Skeletal muscle cell (primary cell): ENCODE measurements at places on chromosomes 1 and 21.

GRCh38 chr1:96808191-96808590 is 86.6 kb downstream of the PTBP2 start:
- no peak for DNase-seq

DNA sequence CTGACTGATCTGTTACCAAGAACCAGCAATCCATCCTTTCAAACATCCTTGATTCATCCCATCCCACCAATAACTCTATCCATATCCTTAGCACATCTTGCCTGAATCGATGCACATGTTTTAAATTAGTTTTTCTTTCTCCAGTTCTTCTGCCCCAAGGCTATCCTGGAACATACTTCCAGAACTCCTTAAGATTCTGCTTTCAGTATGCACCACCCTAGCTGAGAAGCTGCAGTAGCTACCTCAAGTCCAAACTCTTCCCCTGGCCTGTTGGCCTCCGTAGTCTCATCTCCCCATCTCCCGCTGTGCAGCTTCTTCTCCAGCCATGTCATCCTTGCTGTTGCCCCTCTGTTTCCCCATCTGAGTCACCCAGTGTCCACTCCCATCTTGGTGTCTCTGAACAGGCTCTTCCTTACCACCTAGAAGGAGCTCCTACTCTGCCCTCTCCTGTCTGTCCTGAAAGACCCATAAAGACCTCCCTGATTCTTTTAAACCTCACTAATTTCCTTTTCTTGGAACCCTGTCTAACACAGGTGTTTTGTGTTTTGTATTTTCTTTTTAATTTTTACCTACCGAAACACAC is 108.0 kb downstream of the SGIP1 start:
- DNase-seq: no peak

DNA sequence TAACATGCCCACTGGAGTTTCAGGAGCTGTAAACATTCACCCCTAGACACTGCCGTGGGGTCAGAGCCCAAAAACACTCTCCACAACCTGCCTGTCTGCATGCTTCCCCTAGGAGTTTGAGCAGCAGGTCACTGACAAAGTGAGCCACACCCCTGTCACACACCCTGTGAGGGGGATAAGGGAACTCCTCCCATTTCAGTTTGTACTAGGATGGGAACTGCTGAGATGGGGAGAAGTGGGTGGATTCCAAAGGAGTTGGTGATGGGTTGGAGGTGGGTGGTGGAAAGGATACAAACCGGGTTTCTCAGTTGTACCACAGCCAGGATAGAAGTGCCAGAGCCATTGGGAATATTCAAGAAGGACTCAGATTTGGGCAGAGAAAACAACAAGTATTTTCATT is 140.2 kb downstream of the MIS18A start:
- no peak for DNase-seq

DNA sequence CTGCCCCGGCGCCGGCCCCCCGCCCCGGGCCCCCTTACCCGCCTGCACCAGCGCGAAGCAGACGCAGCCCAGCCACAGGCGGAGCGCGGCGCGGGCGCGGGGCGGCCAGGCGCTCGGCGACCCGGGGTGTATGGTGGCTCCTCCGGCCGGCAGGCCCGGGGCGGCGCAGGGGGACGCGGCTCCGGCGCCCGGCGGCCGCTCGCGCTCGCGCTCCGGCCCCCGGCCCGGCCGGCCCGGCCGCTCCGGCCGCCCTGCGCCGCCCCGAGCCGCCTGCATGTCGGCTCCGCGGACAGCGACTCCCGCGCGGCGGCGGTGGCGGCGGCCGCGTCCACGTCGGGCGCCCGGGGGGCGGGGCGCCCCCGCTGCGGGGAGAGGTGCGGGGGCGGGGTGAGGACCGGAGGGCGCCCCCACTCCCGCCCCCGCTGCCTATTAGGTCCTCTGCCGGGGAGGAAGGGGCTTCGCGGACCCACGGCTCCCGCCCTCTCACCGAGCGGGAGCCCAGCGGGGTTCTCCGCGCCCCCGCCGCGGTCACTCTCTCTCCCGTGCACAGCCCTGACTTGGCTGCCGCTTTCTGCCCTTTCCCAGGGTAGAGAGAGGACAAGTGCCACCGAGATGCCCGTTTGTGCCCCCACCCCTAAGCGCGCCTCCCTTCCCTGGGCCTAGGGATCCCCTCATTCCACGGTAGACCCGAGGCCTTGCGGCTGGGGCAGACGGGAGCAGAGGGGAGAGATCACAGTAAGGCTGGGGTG is at the start of gene FNDC5:
Gene FNDC5 (minus strand): TSS at position 298 of the 749 bp plus-strand sequence.
- DNase-seq: no peak

GRCh38 chr1:103156966-103157365 is 48.6 kb upstream of the COL11A1 start:
- DNase-seq: no peak

DNA sequence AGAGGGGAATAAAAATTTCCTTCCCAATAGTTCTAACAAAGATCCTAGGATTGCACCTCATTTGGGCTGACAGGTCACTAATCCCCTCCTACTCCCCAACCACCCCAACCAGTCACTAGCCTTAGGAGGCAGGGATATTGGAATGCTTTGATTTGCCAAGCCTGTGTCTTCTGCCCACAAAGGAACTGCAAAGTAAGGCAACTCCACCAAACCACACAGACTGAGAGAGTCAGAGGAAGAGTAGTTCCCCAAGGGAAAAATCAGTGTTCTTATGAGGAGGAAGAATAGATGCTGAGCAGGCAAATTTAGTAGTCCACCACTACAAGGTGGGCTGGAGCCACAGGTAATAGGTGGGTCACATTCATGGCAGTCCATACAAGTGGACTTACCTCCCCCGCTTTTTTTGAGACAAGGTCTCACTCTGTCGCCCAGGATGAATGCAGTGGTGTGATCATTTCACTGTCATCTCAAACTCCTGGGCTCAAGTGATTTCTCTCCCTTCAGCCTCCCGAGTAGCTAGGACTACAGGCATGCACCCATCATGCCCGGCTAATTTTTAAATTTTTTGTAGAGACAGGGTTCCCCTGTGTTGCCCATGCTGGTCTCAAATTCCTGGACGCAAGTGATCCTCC is 3.7 kb upstream of the TMEM39B start:
- no peak for DNase-seq

DNA sequence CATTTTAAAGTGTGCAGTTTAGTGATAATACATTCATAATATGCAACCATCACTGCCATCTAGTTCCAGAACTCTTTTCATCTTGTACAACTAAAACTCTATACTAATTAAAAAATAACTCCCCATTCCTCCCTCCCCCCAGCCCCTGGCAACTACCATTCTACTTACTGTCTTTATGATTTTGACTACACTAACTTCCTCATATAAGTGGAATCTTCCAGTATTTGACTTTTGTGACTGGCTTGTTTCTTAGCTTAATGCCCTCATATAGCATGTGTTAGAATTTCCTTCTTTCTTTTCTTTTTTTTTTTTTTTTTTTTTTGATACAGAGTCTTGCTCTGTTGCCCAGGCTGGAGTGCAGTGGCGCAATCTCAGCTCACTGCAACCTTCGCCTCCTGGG is 1.4 kb upstream of the NVL start:
- no peak for DNase-seq

DNA sequence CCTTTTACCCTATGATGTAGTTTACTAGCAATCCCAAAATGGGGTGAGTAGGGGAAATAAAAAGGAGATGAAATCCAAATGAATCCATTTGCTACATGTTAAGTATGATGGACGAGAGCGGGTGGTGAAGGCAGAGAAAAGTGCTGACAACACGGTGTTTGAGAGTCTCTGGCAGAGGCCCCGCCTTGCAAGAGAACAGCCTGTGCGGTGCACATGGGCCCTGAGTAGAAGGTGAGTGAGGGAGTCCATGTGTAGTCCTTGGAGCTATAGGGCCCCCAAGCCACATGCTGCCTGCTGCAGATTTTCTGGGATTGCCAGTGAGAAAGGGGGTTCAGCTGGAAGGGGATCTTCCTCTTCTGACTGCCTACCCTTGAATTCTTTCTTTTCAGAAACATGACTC is 177.1 kb downstream of the TNR start:
- DNase-seq: no peak

DNA sequence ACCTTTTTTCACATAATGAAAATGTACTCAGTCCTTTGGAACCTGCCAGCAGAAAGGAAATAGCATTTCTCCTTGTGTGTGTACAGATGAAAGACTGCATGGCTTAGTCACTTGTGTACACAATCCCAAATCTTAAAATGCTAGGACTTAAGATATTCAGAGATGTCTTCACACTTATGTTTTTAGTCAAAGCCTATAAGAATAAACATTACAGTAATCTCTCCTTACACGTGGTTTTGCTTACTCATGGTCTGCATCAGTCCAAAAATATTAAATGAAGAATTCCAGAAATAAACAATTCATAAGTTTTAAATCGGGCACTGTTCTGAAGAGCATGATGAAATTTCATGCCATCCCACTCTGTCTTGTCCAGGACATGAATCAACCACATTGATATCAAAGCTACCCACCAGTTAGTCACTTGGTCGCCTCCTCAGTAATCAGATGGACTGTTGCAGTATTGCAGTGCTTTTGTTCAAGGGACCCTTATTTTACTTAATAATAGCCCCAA is 75.7 kb upstream of the RRP15 start:
- DNase-seq: peak; percentile 28

- peak; percentile 46 for DNase-seq
Observed at GRCh38 chr1:30083800-30084464, 639.5 kb downstream of the MATN1 start.

DNA sequence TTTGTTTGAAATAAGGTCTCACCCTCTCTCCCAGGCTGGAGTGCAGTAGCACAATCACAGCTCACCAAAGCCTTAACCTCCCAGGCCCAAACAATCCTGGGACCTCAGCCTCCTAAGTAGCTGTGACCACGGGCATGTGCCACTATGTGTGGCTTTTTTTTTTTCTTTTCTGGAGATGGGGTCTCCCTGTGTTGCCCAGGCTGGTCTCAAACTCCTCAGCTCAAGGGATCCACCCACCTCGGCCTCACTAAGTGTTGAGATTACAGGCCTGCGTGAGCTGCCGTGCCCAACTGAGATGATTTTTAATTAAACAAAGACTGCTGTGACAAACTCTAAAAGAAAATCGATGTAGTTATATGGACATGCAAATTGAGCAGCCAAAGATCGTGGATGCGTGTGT is 768.4 kb upstream of the ADGRL2 start:
- no peak for DNase-seq

GRCh38 chr1:21307663-21308305 is 17.5 kb upstream of the ECE1 start:
- no peak for DNase-seq

DNA sequence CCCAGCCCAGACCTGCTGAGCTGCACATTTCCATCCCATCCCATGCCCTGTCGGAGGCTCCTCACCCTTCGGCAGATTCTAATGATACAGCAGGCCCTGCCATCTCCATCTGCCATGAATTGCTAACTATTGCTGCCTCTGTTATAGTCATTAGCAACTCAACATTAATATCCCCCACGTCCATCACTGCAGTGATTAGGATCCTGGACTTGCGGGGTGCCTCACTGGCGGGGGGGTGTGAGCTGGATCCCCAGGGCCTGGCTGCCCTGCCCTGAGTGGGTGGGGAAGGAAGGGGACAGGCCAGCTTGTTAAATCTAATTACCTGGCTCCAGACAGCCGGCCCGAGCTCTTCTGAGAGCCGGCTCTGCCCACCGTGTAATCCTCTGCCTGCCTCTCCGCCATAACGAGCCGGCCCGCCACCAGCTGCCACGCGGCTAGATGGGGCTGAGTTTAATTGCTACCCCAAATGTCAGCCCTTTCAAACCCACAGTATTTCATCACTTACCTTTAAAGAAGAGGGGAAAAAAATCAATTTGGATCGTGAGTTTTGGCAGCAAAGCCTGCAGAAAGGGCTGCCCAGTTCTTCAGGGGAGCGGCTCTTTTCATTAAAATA is 227.3 kb upstream of the CSF3R start:
- no peak for DNase-seq

DNA sequence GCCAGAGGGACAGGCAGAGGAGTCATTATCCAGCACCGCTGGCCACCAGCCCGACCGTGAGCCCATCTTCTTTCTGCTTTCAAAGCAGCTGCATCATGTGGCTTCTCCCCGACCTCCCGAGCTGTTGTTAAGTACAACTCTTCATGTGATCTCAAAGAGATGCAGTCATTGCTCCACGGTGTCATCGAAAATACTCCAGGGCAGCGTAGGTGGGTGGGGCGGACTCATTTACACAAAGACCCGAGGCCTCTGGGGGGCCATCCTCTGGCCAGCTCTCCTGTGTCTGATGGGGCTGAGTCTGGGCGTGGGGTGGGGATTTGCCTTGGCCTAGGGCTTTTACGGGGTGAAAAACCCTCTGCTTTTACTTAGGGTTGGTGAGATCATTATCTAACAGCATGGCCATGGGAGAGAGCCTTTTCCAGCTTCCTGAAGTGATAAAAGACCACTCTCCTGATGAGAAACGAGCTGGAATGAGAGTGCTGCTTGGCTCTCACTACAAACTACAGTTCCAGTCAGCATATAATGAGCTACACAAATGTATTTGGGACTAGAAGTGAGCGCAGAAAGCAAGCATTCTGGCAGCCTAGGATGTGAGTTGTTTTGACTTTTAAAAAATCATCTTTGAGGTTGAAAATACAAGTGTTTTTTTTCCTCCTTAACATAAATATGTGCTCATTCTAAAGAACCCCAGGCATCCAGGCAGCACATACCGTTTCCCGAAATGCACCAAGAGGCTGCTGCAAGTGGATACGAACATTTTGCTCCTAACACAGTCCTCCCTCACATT is 165.0 kb downstream of the RHOU start:
- peak; percentile 11 for DNase-seq

GRCh38 chr1:216500273-216500967 is 77.2 kb upstream of the USH2A start:
- DNase-seq: no peak

DNA sequence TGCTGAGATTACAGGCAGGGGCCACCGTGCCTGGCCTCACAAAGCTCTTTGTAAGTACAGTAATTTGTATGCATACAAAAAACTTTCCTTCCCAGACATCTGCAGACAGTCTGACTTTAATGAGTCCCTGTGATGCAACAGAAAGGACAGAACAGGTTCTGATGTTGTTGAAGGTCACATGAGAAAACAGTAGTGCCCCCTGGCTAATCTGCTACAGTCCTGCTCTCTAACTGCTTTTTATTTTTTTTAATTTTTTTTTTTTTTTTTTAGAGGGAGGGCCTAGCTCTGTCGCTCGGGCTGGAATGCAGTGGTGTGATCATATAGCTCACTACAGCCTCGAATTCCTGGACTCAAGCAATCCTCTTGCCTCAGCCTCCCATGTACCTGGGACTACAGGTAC is 36.7 kb downstream of the ACBD3 start:
- DNase-seq: no peak
